ENCODE measurements at places on chromosomes 7 and 10.

- peaks cover 3% of the 10 kb centered on the region for H3K36me3 ChIP-seq
- no peak overlapping the region for H3K4me3 ChIP-seq
- H3K27ac ChIP-seq, result no peak overlapping the region
Observed at GRCh38 chr10:29840516-29841276, 205.9 kb upstream of the SVIL start.

DNA sequence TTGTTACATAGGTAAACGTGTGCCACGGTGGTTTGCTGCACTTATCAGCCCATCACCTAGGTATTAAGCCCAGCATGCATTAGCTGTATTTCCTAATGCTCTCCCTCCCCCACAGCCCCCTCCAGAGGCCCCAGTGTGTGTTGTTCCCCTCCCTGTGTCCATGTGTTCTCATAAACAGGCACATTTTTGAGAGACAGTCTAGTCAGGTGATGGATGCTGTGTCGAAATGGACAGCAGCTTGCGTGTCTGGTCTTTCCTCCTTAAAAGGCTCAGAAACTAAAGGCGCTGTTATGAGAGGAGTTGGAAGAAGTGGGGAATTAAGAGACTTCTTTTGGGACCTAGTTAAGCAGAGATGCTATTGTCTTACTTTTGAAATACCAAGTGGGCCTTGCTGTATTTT is 296.0 kb downstream of the BBS9 start:
- no peak for DNase-seq
- no peaks in the 10 kb centered on the region for H3K36me3 ChIP-seq
- no peaks in the 10 kb centered on the region for H3K27me3 ChIP-seq
- no peak overlapping the region for H3K27ac ChIP-seq
- no peaks in the 10 kb centered on the region for H3K4me1 ChIP-seq

- H3K4me3 ChIP-seq, result no peak overlapping the region
- no peaks in the 10 kb centered on the region for H3K4me1 ChIP-seq
- H3K27me3 ChIP-seq, result peaks cover 5% of the 10 kb centered on the region
- H3K27ac ChIP-seq, result no peak overlapping the region
Observed at GRCh38 chr7:158324397-158325360, 262.9 kb downstream of the PTPRN2 start.

DNA sequence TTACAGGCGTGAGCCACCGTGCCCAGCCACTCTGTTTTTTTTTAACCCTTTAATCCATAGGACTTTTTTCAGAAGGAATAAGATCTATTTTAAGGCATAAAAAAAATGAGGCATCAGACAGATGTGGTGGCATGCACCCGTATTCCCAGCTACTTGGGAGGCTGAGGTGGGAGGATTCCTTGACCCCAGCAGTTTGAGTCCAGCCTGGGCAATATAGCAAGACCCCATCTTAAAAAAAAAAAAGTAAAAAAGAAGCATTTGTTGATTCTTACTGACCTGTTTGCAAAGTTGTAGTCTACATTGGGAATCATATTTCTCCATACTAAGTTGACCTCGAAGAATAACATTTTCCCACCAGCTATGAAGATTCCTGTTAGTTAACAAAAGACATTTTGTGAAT is 38.6 kb downstream of the VCL start:
- no peak for DNase-seq
- H3K4me1 ChIP-seq, result peaks cover 26% of the 10 kb centered on the region
- peaks cover 12% of the 10 kb centered on the region for H3K36me3 ChIP-seq
- H3K27me3 ChIP-seq, result no peaks in the 10 kb centered on the region

Data from effector memory CD8-positive, alpha-beta T cell (primary cell).